ENCODE measurements at places on chromosomes 13 and 19.

- DNase-seq: no peak
These were observed 97.3 kb downstream of the SERP2 start for GRCh38 chr13:44470638-44471562.

- DNase-seq: no peak
These were observed 22.0 kb downstream of the USPL1 start for GRCh38 chr13:30639671-30640070.

- no peak for DNase-seq
These were observed 61.8 kb downstream of the AKAP11 start for GRCh38 chr13:42333613-42334328.

DNA sequence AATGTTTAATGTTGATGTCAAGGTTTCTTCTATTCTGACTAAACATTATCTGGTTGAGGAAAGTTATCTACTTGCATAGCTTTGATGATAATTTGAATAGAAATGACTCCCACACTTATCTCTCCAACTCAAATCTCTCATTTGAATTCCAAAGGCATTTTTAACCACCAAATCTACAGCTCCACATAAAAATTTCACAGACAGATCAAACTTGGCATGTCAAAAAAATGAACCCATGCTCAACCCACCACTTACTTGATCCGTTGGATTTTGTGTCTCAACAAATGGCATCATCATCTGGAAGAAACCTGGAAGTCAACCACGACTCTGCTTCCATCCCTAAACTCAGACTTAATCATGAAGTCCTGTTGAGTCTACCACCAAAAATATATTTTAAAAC is 1050.4 kb downstream of the EFNB2 start:
- no peak for DNase-seq

DNA sequence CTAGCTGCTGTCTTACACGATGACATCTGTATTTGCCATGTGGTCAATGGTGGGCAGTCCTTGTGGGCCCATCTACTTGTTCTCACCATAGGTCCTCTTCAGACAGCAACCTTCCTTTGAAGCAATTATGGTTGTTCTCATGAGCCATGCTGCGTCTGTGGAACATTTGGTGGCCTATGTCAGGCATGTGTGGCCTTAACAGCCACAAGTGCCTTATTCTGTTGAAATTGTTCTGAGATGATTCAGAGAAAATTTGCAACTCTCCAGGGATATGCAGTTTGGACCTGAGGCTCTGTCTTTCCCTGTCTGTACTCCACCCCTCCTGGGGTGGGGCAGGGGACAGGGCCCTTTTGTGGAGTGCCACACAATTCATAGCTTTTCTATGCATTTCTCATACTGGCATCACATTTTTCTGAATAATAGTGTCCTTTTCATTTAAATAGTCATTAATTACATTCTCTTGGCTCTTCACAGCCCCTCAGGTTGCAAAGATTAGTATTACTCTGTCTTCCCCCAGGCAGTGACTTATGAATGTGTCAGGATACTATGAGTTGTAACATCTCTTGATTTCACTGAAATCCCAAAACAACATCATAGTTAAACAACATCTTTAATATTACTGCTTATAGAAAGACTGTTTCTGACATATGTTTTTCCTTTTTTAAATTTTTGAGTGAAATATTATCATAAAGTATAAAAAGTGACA is 102.1 kb downstream of the ITGBL1 start:
- no peak for DNase-seq

DNA sequence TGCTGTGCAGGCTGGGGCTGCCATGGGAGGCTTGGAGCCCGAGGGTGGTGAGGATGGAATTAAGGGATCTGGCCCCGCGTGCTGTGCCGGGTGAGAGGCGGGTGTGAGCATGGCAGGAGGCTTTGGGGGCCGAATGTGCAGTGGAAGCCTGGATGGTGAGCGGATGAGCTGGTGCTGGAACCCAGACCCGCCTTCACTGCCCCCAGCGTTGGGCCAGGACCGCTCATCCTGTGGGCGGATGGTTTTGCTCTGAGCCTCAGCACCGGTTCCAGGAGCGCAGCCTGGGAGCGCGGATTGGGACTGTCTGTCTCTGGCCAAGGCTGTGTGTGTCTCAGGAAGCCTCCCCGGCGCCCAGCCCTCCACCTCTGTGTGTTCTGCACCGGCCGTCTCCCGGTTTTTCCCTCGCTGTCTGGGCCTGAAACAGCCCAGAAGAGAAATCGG is 16.7 kb downstream of the KDM4B start:
- DNase-seq: no peak

DNA sequence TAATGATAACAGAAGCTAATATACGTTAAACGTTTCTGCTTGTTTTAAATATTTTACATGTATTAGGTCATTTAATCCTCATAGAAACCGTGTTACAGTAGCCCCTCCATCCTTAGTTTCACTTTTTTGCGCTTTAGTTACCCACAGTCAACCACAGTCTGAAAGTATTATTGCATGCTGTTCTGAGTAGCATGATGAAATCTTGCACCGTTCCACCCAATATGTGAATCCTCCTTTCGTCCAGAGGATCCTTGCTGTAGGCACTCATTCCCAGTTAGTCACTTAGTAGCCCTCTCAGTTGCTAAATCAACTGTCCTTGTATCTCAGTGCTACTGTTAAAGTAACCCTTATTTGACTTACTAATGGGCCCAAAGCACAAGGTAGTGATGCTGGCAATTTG is 257.8 kb downstream of the ENOX1 start:
- no peak for DNase-seq

- no peak for DNase-seq
These were observed 160.0 kb upstream of the ATXN8OS start for GRCh38 chr13:69947582-69947981.

DNA sequence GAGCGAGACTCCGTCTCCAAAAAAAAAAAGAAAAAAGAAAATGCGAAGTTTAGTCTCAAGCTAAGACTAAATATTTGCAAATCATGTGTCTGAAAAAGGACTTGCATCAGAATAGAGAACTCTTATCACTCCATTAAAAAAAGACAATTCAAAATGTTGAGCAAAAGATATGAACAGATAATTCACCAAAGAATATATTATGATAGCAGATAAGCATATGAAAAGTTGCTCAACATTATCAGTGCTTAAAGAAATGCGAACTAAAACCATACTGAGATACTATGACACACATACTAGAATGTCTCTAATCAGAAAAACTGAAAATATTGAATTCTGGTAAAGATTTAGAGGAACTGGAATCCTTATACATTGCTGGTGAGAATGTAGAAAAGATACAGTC is 38.7 kb upstream of the SACS start:
- no peak for DNase-seq

GRCh38 chr13:35791184-35791851 is 314.8 kb upstream of the MAB21L1 start:
- no peak for DNase-seq
